ENCODE measurements at places on chromosomes 3 and 15. TPM values are rescaled to one million over a fixed set of nuclear protein-coding genes. Genes with fewer than 3 reads are reported as not detected.

DNA sequence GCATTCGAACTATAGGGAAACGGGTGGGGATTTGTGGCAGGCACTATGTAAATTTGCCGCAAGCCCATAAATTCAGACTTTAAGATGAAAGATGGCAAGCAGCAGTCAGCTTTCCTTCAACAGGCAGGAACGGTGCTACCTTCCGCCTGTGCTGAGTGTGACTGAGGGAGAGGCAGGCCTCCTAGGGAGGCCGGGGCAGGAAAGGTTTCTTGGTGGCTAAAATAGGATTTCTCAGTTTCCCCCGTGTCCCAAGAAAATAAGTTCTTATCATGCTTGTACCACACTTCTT, 12.5 kb downstream of the FLNB start:
- no peak for DNase-seq

DNA sequence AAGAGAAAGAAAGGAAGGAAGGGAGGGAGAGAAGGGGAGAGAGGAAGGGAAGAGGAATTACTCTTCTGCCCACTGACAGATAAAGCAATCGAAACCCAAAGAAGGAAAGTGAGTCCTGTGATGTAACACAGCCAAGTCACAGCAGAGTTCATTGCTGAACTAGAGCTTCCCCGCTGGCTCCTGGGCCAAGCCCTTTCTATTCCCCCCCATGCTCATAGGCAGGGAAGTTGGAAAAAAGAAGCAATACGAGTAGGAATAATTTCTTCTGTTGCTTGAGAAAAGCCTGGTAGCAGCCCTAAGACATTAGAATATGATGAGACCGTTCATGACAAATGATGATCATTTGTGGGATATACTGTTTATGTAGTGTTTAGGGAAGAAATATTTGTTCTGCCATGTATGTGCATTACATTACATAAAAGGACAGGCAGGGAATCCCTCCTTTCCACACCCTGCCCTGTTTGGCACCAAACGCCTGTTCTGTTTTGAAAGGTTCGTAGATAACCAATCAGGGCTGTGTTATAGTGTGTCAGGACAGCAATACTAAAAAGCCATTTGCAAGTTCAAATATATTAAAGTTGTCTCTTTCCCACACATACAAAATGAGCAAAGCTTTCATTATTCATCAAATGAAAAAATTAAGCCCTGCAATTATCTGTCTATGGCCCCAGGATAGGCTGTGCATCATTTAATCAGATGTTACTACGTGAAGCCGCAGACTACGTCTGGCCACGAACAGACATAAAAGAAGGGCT, 111.0 kb upstream of the TRPM1 start:
- no peak for DNase-seq

Gene CFAP100
- total RNA-seq: not detected

DNA sequence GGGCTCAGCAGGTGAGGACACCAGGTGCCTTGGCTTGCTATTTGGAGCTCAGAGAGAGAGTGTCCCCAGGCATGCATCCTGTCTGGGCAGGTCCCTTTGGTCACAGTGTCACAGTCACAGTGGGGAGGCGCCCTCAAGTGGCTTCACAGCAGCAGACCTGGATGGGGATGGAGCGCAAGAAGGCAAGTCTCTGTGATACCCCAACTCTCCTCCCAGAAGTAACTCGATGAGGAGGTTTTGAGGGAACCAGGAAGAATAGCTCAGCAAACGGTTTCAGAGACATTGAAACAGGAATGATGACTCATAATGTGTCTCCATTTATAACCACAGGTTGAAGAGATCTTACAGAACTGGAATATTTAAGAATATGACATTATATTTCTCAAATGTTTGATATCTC, 66.5 kb upstream of the SH3GL3 start:
- DNase-seq: peak; percentile 15

- DNase-seq: no peak
Observed at GRCh38 chr3:10915376-10915775, 77.2 kb upstream of the SLC6A1 start.

DNA sequence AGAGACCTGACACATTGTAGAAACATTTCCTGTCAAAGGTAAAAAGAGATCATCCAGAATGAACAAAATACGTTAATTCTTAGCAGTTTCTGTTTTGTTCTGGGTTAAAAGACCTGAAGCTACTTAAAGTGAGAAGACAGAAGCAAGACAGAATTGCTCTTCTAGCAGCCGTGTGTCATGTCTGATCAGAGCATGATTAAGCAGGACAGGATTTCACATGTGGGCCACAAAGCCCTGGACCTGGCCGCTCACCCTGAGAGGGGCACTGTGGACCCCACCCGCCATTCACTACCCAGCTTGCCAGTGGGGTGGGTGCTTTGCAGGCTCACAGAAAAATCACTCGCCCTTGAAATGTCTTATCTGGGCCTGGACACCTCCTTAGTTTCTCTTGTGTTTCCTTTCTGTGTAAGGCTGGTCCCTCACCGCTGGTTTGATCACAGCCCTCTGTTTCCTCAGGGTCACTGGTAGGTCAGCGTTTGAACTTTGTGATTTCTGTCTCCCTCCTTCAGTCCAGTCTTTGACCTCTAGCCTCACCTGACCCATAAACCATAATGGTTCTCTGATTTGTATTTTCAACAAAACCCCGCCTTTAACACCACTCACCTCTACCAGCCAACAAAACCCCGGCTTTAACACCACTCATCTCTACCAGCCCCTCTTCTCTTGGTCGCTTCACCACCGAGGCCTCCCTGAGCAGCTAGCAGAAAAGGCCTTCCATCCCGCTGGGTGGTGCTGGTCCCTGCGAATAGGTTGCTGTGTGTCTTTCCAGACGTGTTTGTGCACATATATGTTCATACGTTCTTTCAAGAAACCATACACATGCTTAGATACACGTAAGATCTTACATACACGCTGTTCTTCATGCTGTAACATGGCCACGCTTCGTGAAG, 185.0 kb downstream of the OR4M2 start:
- DNase-seq: no peak

DNA sequence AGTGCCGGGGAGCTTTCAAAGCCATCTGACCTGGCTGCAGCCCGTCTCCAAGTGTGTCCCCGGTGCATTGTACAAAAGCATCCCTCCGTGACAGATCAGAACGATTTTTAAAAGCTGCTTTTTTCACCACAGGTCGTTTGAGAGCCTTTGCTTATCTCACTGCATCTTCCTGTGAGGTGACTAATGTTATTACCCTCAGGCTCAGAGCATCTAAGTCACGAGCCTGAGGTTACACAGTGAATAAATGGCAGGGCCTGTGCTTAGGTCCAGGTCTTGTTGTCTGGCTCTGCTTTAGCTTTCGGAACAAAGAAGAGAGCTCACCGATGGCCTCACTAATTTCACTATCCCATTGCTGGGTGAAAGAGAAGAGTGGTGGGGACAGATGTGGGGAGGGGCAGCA, 83.3 kb downstream of the SEC22A start:
- peak; percentile 16 for DNase-seq
